Mesenteric fat pad (tissue), 1 donor: ENCODE measurements at places on chromosomes 5 and 9.

DNA sequence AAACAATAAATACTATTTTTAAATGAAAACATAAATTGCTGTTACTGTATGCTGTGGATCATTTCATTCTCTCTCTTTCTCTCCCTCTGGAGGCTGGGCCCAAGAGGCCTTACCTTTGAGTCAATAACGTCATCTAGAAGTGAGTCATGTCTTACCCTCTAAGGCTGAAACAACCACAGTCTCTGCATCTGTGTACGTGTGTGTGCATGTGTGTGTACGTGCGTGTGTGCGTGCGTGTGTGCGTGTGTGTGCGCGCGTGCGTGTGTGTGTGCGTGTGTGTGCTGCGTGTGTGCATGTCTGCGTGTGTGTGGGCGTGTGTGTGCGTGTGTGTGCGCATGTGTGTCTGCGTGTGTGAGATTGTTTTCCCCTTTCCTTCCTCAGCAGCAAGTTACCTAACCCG lies 13.6 kb upstream of the IL17B start:
- DNase-seq, result no peak

GRCh38 chr9:16625161-16625631 lies 245.3 kb downstream of the BNC2 start:
- DNase-seq, result no peak

DNA sequence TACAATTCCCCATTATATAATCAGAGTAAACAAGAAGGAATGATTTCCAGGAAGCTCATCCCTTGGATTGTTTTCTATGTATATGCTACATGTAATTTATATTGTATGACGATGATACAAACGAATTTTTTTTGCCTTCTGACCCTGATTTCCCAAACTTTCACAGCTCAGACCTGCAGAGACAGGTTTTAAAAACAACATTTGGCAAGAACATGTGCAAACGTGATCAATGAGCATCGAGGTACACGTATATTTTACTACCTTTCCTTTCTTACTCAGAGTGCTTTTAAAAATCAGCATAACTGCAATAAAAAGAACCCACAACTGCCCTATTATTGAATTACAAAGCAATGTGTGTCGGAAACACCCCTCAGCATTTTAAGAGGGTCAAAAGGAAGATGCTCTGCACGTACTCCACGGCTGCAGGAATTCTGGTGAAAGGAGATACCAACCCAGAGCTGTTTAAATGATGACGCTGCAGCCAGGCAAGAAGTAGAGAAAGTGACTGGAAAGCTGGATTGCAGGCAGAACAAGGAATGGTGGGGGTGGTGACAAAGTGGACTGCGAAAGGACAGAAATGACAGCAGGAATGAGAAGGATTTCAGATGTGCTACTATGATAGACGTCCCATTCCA lies 533.5 kb downstream of the RAB3C start:
- DNase-seq, result no peak

GRCh38 chr5:38369692-38370091 lies 111.3 kb downstream of the EGFLAM start:
- no peak for DNase-seq

- no peak for DNase-seq
Observed at GRCh38 chr5:35810601-35811000, 46.1 kb upstream of the IL7R start.

DNA sequence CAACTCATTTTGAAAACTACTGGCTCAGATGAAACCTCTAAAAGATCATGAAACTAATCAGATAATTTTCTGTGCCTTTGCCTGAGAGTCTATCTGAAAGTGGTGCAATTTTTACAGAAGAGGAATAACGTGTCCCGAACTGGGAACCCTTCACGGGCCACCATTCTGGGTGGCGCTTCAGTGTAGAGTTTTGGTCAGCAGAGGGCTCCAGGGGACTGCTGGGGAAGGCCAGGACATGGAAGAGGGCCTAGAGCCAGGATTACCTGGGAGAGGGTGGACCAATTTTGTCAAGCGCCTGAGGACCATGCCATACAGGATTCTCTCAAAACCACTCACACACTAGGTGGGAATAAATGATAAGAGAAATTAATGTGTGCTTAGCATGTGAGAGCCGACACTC lies 49.7 kb upstream of the PLEKHG4B start:
- DNase-seq, result no peak

- DNase-seq, result no peak
Observed at GRCh38 chr9:107839371-107839770, 349.8 kb upstream of the KLF4 start.

GRCh38 chr9:70076678-70077077 lies 33.0 kb downstream of the MAMDC2 start:
- no peak for DNase-seq

- no peak for DNase-seq
Observed at GRCh38 chr5:74241751-74242140, 398.8 kb downstream of the ENC1 start.

- DNase-seq, result no peak
Observed at GRCh38 chr5:69368458-69369339, 621 bp downstream of the AK6 start.

DNA sequence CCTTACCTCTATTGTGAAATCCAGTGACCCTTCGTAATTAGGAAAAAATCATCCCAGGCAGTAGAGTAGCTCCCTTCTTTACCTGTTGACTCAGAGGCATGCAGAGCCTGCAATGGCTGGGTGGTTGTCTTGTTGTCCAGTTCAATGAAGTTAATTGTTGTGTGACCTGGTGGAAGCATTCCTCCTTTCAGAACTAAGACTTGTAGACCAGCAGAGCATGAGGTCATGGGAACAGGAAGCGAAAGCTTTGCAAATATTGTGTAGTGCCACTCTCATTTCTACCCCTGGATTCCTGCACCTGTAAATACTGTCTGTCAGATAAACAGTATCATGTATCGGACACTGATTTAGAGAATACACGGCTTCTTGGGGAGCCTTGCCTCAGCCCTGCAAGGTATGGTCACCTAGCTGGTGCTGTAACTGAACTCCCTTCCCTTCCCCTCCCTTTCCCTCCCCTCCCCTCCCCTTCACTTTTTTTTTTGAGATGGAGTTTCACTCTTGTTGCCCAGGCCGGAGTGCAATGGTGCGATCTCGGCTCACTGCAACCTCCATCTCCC lies 5.7 kb upstream of the PRXL2C start:
- DNase-seq, result no peak
